ENCODE measurements at places on chromosomes 4 and X. TPM values are rescaled to one million over a fixed set of nuclear protein-coding genes. Genes with fewer than 3 reads are reported as not detected.

DNA sequence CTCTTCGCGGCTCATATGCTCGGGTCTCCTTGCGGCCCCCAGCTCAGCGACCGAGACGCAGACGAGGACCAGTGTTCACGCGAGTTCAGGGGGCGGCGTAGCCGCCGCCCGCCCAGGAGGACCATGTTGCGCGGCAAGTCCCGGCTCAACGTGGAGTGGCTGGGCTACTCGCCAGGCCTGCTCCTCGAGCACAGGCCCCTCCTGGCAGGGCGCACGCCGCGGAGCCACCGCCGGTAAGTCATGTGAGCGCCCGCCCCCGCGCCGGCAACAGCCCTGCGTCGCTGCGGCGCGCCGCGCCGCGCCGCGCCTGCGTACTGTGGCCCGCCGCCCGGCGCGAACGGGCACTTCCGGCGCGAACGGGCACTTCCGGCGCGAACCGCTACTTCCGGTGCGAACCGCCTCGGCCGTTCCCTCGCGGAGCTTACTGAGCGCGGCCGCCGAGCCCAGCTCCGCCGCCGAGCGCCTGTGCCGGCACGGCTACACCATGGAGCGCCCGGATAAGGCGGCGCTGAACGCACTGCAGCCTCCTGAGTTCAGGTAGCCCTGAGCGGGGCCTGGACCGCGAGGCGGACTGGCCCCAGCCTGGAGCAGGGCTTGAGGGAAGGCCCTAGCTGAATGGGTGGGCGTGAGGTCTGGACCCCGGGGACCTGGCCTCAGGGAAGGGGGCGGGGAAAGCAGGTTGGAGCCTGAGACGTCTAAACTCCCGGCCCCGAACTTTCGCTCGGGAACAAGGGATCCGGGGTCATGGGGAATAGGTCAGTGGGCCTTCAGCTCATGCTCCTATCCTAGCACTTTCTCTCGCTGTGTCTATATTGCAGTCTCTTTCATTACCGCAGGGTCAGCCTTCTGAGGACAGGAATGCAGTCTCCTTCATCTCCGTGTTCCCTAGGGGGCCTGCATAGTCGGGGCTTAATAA lies at the start of gene VMA21:
VMA21 (plus strand) TSS at position 382 of the 916 bp plus-strand sequence; CDS start at position 485, 103 bp downstream.
- H3K36me3 ChIP-seq, result no peaks in the 10 kb centered on the region
- peak within 1 kb of the TSS; percentile 86 for H3K27ac ChIP-seq
- H3K4me1 ChIP-seq, result no peaks in the 10 kb centered on the region
- DNase-seq, result peak; percentile 85
- peak within 1 kb of the TSS; percentile 60 for H3K4me3 ChIP-seq
- H3K27me3 ChIP-seq, result no peaks in the 10 kb centered on the region

DNA sequence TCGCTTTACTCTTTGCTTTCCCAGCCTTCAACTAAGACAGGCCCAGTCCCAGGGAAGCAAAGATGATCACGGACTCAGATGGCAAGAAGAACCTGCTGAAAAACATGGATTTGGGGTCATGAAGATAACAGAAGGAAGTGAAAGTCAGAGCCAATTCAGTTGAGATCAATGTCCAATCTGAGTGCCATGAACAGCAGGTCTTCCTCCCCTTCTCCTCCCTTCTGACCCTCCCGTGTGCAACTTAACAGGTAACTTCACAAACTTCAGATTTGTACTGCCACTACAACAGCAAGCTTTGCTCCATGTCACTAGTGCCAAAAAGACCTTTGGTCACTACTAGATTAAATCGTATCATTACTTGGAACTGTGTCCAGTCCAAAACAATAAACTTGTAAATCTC lies 15.5 kb upstream of the SGMS2 start:
- no peaks in the 10 kb centered on the region for H3K4me1 ChIP-seq
- H3K27me3 ChIP-seq, result no peaks in the 10 kb centered on the region
- H3K36me3 ChIP-seq, result no peaks in the 10 kb centered on the region
- no peak overlapping the region for H3K27ac ChIP-seq
- no peak overlapping the region for H3K4me3 ChIP-seq

- H3K4me1 ChIP-seq, result peaks cover 6% of the 10 kb centered on the region
- no peaks in the 10 kb centered on the region for H3K36me3 ChIP-seq
- no peak for DNase-seq
- H3K4me3 ChIP-seq, result no peak overlapping the region
These were observed 56.1 kb upstream of the TMEM131L start for GRCh38 chr4:153409924-153410501.

DNA sequence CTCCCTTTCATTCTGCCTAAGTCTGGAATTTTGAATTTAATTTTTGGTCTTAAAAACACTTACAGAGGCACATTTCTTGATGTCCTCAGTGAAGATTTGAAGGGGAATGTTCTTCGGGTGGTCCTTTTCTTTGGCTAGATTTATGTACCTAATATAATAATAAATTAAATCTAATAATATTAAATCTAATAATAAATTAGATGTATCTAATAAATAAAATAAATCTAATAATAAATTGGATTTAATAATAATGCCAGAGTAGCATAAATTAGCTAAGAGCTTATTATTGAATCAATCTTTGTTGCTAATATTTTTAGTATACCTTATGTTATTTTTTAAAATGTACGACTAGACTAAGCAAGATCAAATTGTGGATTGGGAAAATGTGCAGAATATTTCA lies 39.8 kb downstream of the MAD2L1 start:
- H3K4me3 ChIP-seq, result no peak overlapping the region
- H3K36me3 ChIP-seq, result no peaks in the 10 kb centered on the region
- no peaks in the 10 kb centered on the region for H3K4me1 ChIP-seq
- no peaks in the 10 kb centered on the region for H3K27me3 ChIP-seq

DNA sequence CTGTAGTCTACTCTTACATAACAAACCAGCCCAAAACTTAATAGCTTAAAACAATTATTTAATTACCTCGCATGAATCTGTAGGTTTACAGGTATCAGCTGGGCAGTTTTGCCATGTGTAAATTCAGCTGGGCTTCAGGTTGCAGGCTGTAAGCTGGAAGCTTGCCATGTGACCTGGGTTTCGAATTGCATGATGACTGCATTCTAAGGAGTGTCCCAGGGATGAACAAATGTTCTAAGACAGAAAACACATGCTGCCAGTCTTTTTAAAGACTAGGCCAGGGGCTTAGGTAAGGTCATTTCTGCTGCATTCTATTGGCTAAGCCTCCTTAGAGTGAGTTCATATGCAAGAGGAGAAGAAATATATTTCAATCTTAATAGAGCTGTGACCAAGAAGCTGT lies 44.8 kb downstream of the GRIA2 start:
- no peak overlapping the region for H3K27ac ChIP-seq
- no peak overlapping the region for H3K4me3 ChIP-seq
- no peaks in the 10 kb centered on the region for H3K27me3 ChIP-seq
- no peaks in the 10 kb centered on the region for H3K36me3 ChIP-seq
- H3K4me1 ChIP-seq, result no peaks in the 10 kb centered on the region

- DNase-seq, result no peak
- no peak overlapping the region for H3K27ac ChIP-seq
- H3K4me1 ChIP-seq, result no peaks in the 10 kb centered on the region
These were observed 14.0 kb downstream of the SHOX start for GRCh38 chrX:644304-645281.

DNA sequence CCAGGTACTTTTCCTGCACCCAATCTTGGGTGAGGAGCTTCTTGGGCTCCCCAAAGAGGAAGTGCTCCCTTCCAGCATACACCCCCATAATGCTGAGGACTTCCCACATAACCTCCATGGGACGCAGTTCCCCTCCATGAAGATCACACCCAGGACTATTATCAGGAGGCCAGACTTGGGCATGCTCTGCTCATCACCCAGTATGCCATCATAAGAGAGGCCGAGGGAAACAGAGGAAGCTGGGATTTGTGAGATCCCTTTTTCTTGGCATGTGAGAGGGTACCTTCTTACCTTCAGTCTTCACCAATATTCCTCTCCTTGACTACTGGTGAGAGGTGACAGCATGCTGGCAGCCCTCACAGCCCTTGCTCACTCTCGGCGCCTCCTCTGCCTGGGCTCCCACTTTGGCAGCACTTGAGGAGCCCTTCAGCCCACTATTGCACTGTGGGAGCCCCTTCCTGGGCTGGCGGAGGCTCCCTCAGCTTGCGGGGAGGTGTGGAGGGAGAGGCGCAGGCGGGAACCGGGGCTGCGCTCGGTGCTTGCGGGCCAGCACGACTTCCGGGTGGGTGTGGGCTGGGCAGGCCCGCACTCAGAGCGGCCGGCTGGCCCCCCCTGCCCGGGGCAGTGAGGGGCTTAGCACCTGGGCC lies 15.7 kb upstream of the HSFX1 start:
- no peaks in the 10 kb centered on the region for H3K36me3 ChIP-seq
- no peak overlapping the region for H3K4me3 ChIP-seq
- no peak overlapping the region for H3K27ac ChIP-seq
- H3K4me1 ChIP-seq, result no peaks in the 10 kb centered on the region
- no peak for DNase-seq
- H3K27me3 ChIP-seq, result no peaks in the 10 kb centered on the region

GRCh38 chrX:117400005-117400404 lies 716.6 kb downstream of the KLHL13 start:
- H3K4me1 ChIP-seq, result no peaks in the 10 kb centered on the region
- no peak overlapping the region for H3K27ac ChIP-seq
- H3K27me3 ChIP-seq, result no peaks in the 10 kb centered on the region
- H3K4me3 ChIP-seq, result no peak overlapping the region
- no peaks in the 10 kb centered on the region for H3K36me3 ChIP-seq

DNA sequence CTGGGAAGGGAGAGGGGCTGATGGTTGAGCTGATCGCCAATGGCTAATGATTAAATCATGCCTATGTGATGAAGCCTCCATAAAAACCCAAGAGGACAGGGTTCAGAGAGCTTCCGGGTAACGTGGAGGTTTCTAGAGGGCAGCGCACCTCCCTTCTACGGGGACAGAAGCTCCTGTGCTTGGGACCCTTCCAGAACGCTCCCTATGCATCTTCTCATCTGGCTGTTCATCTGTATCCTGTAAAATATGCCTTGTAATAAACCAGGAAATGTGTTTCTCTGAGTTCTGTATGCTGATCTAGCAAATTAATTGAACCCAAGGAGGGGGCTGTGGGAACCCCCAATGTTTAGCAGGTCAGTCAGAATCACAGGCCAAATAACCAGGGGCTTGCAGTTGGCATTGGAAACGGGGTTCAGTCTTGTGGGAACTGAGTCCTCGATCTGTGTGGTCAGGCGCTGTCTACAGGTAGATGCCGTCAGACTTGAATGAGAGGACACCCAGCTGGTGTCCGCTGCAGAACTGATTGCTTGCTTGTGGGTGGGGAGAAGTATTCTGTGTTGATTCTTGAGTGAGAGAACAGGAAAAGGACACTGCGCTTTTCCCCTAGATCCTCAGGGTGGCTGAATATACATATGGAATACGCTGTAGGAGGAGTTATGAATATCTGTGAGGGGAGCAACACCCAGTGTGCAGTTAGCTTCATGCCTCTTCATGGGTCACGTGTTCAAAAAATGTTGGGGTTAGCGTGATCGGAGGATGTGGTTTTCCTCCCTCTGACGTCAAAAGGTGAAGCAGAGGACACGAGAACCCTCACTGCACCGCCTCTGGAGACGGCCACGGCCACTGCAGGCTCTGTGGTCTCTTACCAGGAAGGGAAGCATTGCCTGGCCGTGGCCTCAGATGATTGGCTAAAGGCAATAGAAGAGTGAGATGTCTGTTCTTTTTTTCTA lies 29.2 kb downstream of the HTT-AS start:
- no peaks in the 10 kb centered on the region for H3K36me3 ChIP-seq
- H3K27me3 ChIP-seq, result no peaks in the 10 kb centered on the region
- H3K27ac ChIP-seq, result no peak overlapping the region
- DNase-seq, result peak; percentile 82

- peaks cover 80% of the 10 kb centered on the region for H3K4me1 ChIP-seq
- H3K4me3 ChIP-seq, result no peak overlapping the region
- peak; percentile 69 for DNase-seq
- no peaks in the 10 kb centered on the region for H3K36me3 ChIP-seq
These were observed 72.5 kb downstream of the RAPGEF2 start for GRCh38 chr4:159175085-159175988.

GRCh38 chr4:88991746-88992145 lies 65.2 kb downstream of the FAM13A start:
- H3K36me3 ChIP-seq, result no peaks in the 10 kb centered on the region
- H3K27ac ChIP-seq, result no peak overlapping the region
- no peak for DNase-seq
- H3K4me3 ChIP-seq, result no peak overlapping the region
- no peaks in the 10 kb centered on the region for H3K27me3 ChIP-seq

DNA sequence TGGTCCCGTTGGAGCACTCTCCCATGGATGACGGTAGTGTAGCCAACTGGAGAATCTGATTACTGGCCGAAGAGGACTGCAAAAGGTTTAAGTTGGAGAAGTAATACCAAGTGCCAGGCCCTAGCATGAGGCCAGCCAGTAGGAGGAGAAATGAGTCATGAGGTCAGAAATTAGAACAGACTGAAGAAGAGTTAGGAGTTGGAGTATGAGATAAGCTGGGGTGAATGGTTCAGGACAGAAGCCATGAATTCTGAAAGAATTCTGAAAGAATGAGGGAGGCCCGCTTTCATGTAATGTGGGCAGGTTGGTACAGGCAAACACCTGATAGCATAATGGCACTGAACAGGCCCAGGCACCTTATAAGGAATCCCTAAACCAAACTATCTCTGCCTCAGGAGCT lies 18.4 kb upstream of the STK26 start:
- no peak for DNase-seq
- H3K4me1 ChIP-seq, result no peaks in the 10 kb centered on the region
- no peaks in the 10 kb centered on the region for H3K27me3 ChIP-seq
- no peak overlapping the region for H3K4me3 ChIP-seq

- H3K27me3 ChIP-seq, result no peaks in the 10 kb centered on the region
- no peaks in the 10 kb centered on the region for H3K36me3 ChIP-seq
- H3K4me1 ChIP-seq, result no peaks in the 10 kb centered on the region
- H3K4me3 ChIP-seq, result peak overlapping the region; percentile 29
- H3K27ac ChIP-seq, result no peak overlapping the region
These were observed 69.8 kb downstream of the MTNR1A start for GRCh38 chr4:186485561-186486062.

DNA sequence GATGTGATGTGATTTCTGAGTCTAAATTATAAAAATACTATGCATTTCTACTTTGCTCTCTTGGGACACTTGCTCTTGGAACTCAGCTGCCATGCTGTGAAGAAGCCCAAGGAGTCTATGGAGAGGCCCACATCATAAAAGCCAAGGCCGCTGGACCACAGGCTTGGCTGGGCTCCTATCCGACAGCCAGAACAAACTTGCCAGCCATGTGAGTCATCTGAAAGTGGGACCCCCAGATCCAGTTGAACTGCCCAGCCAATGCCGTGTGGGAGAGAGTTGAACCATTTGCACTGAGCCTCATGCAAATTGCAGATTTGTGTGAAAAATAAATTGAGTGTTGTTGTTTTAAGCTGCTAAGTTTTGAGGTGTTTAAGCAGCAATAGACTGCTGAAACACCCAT lies 60.2 kb downstream of the TMEM154 start:
- H3K36me3 ChIP-seq, result no peaks in the 10 kb centered on the region
- no peaks in the 10 kb centered on the region for H3K4me1 ChIP-seq
- no peaks in the 10 kb centered on the region for H3K27me3 ChIP-seq
- no peak overlapping the region for H3K4me3 ChIP-seq

- no peak overlapping the region for H3K27ac ChIP-seq
- H3K4me3 ChIP-seq, result no peak overlapping the region
- no peak for DNase-seq
- H3K36me3 ChIP-seq, result no peaks in the 10 kb centered on the region
These were observed 34.1 kb upstream of the MXD4 start for GRCh38 chr4:2295900-2296442.

PPP1R2C gene
- not detected for total RNA-seq

LUZP4 gene
- total RNA-seq, result not detected

SASH3 gene
- 8.3 TPM for total RNA-seq

TRPC5OS gene
- 0.15 TPM for total RNA-seq

FGG gene
- total RNA-seq, result not detected

MAGEE2 gene
- not detected for total RNA-seq
